Right cardiac atrium (tissue), 5 donors: ENCODE measurements at places on chromosomes 6 and 20.

DNA sequence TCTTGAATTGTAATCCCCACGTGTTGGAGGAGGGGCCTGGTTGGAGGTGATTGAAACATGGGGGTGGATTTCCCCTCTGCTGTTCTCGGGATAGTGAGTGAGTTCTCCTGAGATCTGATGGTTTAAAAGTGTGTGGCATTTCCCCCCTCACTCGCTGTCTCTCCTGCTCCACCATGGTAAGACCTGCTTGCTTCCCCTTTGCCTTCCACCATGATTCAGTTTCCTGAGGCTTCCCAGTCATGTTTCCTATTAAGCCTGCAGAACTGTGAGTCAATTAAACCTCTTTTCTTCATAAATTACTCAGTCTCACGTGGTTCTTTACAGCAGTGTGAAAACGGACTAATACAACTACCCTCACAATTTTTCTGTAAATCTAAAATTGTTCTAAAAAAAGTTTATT, 26.8 kb upstream of the FAM184A start:
- DNase-seq, result no peak

GRCh38 chr6:106476331-106477105, 116.0 kb downstream of the CRYBG1 start:
- no peak for DNase-seq

DNA sequence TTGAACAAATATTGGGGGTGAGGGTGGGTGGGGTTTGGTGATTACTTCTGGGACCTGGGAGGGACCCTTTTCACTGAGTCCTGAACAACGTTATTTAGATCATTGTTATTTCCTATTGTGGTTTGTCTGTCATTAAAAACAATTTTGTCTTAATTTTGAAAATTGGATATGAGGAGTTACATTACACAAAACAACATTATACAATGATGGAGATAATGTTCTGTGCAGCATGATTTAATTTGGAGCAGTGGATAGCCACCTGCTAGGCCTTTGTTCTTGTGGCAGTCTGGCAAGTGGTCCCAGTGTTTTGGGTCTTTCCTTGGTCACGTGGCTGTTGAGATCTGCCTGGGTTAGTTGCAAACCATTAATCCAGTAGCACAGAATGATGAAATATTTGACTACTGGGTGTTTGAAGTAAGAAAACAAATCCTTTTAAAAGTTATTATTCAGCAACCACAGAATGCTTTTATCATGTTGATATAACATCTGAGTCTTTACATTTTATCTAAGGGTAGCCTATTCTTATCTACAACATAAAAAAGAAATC, 172.8 kb downstream of the CDKAL1 start:
- DNase-seq, result no peak

- DNase-seq, result no peak
These were observed 181.3 kb upstream of the GMDS start for GRCh38 chr6:2426561-2427340.

GRCh38 chr6:678520-678919, 14.4 kb downstream of the EXOC2 start:
- DNase-seq, result no peak

DNA sequence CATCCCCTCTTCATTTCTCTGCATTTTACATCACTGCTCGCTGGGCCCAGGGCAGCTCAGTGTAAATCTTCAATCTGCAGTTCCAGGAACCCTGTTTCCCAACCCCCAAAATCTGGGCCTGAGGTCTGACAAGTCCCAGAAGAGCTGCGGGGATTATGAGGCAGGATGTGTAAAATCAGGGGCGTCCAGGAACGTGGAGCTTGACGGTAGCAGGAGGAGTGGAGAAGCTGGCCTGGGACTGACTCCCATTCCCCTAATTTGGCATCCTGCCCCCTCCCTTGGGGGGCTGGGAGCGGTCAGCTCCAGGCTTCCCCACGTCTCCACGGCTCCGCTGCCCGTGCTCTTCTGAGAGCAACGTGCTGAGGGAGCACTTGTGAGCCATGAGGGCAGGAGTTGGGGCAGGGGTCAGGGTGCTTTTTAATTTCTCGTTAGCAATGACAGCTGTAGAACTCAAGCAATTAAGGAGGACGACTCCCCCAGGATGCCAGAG, 23.4 kb upstream of the VEGFA start:
- peak; percentile 75 for DNase-seq

- DNase-seq, result no peak
These were observed 155.7 kb upstream of the CDYL start for GRCh38 chr6:4620284-4621151.

GRCh38 chr20:57907131-57908000, 197.6 kb upstream of the PMEPA1 start:
- DNase-seq, result no peak

GRCh38 chr6:6847591-6847990, 259.1 kb downstream of the LY86 start:
- no peak for DNase-seq

GRCh38 chr20:24273251-24273650, 196.2 kb upstream of the SYNDIG1 start:
- DNase-seq, result no peak
